ENCODE measurements at places on chromosomes 6 and 20. TPM values are rescaled to one million over a fixed set of nuclear protein-coding genes. Genes with fewer than 3 reads are reported as not detected.

Gene ZSCAN26
- total RNA-seq = 21.6 TPM

- no peak for DNase-seq
These were observed 143.1 kb downstream of the DTNBP1 start for GRCh38 chr6:15519681-15520080.

Gene TBX18
- 0.77 TPM for total RNA-seq

DNA sequence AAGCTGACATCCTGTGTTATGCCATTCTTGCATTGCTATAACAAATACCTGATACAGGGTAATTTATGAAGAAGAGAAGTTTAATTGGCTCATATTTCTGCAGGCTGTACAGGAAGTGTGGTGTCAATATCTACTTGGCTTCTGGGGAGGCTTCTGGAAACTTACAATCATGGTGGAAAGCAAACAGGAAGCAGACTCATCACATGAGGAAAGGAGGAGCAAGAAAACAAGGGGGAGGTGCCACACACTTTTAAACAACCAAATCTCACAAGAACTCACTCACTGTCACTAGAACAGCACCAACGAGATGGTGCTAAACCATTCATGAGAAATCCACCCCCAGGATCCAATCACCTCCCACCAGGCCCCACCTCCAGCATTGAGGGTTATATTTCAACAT is 143.1 kb upstream of the GGTLC1 start:
- DNase-seq = no peak

Gene ALDH8A1
- 0.50 TPM for total RNA-seq

DNA sequence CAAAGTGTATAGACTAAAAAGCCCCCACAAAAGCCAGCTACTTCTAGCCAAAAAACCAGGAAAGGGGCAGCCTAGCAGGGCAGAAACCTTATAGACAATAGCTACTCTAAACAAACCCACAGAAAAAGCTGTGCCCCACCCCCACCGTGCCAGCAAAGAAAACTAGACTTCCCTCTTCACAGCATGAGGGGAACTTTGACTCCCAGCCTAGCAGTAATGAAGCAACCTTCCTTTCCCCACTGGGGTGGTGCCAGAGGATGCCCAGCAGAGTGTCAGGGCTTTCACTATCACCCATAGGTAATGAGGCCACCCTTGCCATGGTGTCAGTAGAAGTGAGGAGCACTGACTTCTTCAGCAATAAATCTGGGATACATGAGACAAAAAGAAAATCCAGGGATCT is 99.0 kb upstream of the LGSN start:
- DNase-seq = no peak

- no peak for DNase-seq
These were observed 725.7 kb upstream of the ADGRB3 start for GRCh38 chr6:67909354-67909753.

Gene CTCFL
- not detected for total RNA-seq

Gene MTFR2
- total RNA-seq = 0.26 TPM

DNA sequence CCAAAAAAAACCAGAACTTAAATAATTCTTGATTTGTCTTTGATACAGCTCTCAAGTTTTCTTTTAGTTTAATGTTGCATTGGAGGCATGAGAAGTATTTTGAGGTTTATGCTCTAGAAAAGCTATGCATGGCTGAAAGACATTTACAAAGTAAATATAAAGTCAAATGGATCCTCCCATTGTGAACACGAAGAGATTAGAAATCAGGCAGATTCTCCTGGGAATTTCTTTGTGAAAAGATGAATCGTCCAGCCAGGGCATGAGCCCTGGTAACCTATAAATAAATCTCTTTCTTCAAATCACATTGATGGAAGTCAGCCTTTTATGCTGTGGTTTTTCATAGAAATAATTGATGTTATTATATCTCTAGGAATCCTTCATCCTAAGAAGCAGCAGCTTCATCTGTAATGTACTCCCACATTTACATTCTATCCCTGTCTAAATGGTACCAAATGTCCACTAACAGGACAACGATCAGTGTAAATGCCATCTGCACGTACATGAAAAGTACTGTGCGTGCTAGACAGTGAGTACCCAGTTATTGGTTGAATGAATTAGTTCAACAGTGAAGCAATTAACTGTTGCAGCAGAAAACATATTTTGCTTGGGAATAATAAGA is 143.6 kb downstream of the ALDH8A1 start:
- DNase-seq = no peak

GRCh38 chr6:44294832-44295791 is 18.0 kb downstream of the AARS2 start:
- DNase-seq = no peak

GRCh38 chr6:3522561-3523260 is 65.9 kb upstream of the SLC22A23 start:
- DNase-seq = peak; percentile 80

- DNase-seq = no peak
These were observed 26.5 kb upstream of the HECA start for GRCh38 chr6:139108378-139108777.

DNA sequence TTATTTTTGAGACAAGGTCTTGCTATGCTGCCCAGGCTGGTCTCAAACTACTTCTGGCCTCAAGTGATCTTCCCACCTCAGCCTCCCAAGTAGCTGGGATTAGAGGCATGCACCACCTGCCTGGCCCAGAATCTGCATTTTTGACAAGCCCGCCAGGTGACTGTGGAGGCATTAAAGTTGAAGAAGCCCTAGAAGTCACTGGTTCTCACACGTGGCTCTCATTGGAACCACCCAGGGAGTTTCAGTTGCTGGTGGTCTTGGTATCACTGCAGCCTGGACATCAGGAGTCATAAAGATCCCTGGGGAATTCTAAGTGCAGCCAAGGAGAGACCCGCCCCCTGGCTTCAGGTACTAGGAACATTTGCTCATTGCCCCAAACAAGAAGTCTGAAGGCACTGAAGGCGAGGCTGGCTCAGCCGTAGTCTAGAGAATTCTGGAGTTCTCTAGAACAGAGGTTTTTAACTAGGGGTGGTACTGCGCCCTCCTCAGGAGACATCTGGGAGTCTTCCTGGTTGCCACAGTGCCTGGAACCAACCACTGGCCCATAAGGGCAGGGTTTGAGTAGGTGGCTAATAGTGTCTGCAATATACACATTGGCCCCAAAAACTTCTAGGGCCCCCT is 182.8 kb downstream of the ZMYND8 start:
- no peak for DNase-seq

Gene KIF25
- total RNA-seq = 0.26 TPM

- no peak for DNase-seq
These were observed 109.2 kb downstream of the NCOA3 start for GRCh38 chr20:47610945-47611250.

GRCh38 chr6:70221025-70221714 is 81.7 kb downstream of the COL9A1 start:
- DNase-seq = peak; percentile 53

Gene ZNF311
- total RNA-seq = 3.6 TPM

Gene ACTL10
- total RNA-seq = 2.0 TPM

GRCh38 chr6:135008072-135008940 is 46.3 kb downstream of the HBS1L start:
- DNase-seq = no peak

- no peak for DNase-seq
These were observed 24.2 kb upstream of the SNX9 start for GRCh38 chr6:157798851-157799250.

Gene TCFL5
- total RNA-seq = 13.7 TPM

Gene CST2
- not detected for total RNA-seq

GRCh38 chr6:14917109-14917910 is 328.6 kb upstream of the JARID2 start:
- peak; percentile 71 for DNase-seq

DNA sequence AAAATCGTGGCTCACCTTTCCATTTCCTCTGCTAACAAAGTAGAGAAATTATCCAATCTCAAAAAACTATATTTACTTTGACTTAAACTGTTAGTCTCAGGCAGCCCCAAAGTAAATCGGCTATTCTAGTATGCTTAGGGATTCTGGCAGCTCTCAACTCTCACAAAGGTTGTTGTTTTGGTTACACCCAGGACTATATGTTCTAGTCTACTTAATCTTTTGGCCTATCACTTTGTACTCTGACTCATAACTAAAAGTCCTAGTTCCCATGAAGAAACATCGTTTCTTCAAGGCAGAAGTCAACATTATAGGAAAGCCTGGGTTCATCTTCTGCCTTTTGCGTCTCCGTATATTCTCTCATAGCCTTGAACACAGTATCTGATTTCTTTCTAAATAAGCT is 42.3 kb downstream of the MYLK4 start:
- DNase-seq = peak; percentile 77

GRCh38 chr6:149450679-149451375 is 34.0 kb downstream of the ZC3H12D start:
- peak; percentile 20 for DNase-seq

DNA sequence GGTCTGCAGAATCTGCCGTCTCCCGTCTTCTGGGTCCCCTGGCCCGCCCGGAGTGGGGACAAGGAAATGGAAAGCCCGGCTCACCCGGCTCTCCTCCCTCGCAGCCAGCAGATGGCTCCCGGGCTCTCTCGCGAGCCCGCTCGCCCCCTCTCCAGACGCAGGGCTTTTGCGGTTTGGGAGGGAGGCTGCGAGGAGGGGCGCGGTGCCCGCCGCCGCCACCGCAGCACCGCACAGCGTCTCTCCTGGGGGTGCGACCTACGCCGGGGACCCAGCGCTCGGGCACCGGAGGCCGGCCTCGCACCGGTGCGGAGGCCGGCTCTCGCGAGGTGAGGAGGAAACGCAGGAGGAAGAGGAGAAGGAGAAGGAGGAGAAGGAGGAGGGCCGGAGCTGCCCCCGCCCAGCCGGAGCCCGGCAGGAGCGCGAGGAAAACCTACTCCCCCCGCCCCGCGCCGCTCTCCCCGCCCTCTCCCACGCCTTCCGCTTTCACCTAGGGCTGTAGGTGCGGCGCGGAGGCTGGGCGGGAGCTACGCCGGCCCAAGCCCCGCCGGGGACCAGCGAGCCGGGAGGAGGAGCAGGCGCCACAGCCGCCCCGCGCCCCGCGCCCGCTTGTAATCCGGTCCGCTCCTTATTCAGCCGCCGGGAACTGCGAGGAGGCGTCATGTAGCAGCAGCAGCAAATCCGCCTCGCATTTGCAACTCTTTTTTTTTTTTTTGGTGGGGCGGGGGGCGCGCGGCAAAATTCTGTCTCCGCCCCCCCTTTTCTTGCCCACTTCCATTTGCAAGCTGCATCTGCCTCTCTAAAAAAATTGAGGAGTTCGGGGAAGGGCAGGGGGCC is at the start of gene CARMIL1:
CARMIL1 (plus strand) TSS at position 461 of the 834 bp plus-strand sequence. CDS start 422 bp downstream, outside the sequence.
- DNase-seq = peak; percentile 75

- DNase-seq = no peak
These were observed 13.5 kb downstream of the ZHX3 start for GRCh38 chr20:41304002-41304401.

Gene CARMIL1
- 10.2 TPM for total RNA-seq
